Activated naive CD4-positive, alpha-beta T cell treated with anti-CD3 and anti-CD28 coated beads, Interleukin-2, amount 10 ng/mL, durations not matched to agents 7 days and 5 days (primary cell): ENCODE measurements at places on chromosomes 7 and 10.

GRCh38 chr10:8588135-8588534, 533.6 kb downstream of the GATA3 start:
- no peak for DNase-seq

DNA sequence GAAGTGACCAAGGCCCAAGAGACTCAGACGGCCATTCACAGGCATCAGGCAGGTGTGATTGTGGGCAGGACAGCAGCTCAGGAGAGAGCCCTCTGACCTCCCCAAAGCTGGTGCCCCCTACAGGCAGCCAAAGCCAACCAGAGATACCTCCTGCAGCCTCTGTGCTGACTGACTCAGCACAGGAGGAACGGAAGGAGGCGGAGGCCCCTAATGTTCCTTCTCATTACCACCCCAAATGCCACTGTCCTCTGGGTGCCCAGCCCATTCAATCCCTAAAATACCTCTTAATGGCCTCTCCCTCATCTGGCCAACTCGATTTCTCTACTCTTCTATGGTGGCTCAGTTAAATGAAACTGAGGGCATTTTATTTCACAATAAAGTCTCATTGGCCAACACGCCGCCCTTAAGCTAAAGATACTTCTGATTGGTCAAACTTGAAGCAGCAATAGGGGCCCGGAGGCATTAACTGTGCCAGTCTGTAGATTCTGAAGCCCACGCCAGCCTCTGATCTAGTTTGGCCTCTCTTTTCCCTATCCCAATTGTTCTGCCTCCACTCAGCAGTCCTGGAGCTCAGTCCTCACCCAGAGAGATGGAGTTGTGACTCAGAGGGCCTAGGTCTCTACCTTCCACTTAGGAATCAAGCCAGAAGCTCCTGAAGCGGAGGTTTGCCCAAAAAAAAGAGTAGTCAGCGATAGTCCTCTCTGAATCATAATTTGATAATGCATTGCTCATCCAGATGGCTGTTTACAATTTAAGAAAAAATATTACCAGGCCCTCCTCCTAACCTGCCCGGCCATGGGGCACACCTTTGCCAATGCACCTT, 1.2 kb downstream of the CYREN start:
- DNase-seq, result peak; percentile 69

- no peak for DNase-seq
These were observed 185.4 kb upstream of the PFKP start for GRCh38 chr10:2881720-2882620.

DNA sequence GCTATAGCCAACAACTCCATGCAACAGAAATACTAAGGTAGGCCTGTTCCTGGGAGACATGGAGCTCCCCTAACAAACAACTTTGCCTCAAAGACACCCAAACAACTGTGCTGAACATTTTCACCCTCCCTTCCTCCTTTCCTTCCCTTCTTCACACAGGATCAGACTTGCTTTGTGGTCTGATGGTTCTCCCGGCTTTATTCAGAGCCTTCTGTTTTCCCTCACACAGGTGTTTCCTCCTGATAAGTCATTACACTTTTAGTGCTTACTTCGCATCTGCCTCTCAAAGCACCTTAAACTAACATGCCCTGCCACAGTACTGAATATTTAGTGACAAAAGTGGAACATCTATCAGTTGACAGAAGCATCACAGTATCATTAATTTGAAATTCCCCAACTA, 56.3 kb upstream of the YAE1 start:
- no peak for DNase-seq

DNA sequence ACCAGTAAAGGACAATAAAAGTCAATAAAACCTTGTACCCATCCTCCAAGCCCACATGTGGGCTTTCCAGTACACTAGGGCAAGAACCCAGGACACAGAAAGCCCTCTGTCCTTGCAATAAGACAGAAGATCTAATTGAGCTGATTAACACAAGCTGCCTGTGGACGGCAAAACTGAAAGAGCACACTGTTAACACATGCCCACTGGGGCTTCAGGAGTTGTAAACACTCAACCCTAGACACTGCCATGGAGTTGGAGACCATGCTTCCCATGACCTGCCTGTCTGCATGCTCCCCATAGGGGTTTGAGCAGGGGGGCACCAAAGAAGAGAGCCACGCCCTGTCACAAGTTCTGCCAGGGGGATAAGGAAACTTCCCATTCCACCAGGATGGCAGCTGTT, 22.6 kb upstream of the WIPF3 start:
- no peak for DNase-seq
